ENCODE measurements at places on chromosomes 2 and 18.
A peak's percentile ranks its signal among the peaks of the same experiment; 100 is the strongest.

DNA sequence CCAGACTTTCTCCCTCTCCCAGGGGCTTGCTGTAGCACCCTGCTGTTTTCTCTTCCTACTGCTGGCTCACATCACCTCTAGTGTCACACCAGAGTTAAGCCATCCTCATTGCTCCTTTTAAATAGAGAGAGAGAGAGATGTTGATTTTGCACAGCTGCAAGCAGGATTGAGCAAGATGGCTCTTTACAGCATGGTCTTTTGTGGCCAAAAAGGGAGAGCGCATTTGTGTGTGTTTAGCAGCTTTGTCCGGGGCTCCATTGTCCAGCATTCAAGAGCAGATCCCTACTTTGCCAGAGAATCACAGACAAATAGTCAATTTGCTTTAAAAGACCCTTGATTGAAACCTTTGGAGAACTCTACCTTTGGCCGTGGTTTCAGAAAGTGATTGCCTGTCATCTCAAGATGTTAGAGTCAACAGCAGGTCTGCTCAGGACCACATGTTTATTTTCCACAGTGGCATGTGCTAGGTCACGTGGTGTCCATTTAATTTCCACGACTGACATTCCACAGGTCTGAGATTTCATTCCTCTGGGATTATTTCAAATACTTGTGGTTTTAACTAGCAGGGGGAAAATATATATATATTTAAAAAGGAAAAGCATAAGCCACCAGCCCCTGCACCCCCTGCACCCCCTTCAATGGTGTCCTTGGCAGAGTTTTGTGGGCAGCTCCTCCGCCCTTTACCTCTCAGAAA is 359.9 kb upstream of the SLC14A2 start:
- DNase-seq = no peak

GRCh38 chr2:97760480-97761049 is 47.2 kb downstream of the ZAP70 start:
- no peak for DNase-seq

DNA sequence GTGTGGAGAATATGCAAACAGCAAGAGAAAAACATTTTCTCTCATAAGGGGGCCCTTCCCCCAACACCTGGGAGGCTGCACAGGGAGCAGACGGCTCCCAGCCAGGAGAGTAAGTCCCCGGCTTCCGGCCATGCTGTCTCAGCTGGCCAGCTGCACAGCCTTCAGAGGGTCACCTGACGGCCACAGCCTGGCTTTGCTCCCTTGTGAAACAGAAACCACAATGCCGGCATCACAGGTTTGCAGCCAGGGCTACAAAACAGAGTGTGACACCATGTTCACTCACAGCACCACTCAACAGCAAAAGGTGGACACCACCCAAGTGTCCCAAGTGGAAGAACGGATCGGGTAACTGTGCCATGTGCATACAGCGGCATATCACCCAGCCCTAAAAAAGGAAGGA is 86.9 kb upstream of the GPC1 start:
- no peak for DNase-seq

DNA sequence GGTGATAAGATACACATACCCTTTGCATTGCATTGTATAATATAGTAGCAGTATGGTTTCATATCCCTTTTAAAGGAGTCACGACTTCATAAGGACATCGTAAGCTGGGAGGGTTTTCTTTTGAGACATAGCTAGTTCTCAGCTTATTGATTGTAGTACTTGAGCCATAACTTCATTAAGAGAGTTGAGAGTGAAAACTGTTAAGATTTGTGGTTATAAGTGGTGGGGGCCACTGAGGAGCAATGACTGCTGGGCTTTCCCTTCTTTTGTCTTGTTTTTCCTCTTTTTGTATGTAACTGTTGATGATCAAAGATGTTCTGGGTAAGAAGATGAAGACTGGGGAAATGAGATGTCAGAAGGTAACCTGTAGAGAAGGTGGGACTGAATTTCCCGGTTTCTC is 11.0 kb downstream of the EIF5B start:
- no peak for DNase-seq

DNA sequence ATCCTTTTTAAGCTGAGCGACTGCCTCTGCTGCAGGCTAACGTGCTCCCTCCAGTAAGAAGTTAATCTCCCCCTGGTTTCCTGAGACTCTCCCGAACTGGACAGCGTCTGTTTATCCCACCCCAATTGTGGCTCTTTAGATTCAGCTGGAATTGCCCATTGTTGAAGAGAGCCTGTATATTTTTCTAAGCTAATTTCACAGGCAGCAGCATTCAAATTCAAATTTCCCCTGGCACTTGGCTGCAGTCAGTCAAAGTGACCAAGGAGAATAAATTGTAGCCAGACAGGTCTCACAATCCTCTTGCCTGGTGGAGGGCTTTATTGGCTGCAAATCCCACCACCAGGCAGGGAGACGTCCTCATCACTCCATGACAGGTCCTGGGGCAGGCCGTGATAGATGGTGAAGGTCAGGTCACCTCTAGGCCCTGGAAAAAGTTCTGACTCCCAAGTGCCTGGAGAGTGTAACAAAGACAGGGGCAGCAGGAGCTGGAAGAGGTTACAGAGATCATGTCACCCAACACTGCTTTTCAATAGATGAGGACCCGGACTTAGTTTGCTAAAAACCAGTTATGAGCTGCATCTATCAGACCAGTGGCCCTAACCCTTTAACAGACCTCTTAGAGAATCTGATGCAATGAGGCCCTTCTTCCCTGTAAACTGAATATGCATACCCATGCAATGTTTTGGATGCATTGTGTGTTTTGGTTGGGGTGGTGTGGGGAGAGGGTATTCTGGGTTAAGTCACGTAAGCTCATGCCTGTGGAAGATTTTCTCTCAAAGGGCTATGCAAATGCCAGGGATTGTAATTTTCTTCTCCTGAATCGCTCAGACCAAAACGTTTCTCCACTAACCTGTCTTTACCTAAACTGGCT is 32.3 kb upstream of the C18orf32 start:
- no peak for DNase-seq

DNA sequence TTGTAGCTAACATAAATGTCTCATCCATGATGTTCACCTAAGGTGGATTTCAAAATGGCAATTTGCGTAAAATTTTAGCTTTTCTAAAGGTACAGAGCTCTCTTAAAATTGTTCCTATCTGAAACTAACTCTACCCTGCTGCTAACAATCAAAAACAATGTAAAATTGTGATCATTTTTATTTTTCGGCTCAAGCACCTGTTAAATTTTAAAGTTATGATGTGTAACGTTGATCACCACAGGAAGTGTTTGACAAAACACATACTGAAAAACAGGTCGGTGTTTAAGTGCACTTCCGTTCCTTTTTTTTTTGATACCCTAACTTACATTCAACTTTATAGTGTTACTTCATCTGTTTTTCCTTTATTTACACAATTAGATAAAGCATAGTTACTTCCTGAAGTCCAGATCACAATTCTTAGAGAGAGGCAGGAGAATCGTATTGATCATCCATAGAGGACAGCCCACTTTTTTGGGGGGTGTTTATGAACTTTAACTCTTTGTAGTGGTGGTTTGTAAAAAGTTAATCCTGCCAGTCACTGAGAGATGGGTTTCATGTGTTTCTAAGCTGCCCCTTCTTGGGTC is 6.0 kb upstream of the NCK2 start:
- DNase-seq = no peak

GRCh38 chr2:196066291-196067087 is 2.1 kb downstream of the DNAH7 start:
- DNase-seq = peak; percentile 25

DNA sequence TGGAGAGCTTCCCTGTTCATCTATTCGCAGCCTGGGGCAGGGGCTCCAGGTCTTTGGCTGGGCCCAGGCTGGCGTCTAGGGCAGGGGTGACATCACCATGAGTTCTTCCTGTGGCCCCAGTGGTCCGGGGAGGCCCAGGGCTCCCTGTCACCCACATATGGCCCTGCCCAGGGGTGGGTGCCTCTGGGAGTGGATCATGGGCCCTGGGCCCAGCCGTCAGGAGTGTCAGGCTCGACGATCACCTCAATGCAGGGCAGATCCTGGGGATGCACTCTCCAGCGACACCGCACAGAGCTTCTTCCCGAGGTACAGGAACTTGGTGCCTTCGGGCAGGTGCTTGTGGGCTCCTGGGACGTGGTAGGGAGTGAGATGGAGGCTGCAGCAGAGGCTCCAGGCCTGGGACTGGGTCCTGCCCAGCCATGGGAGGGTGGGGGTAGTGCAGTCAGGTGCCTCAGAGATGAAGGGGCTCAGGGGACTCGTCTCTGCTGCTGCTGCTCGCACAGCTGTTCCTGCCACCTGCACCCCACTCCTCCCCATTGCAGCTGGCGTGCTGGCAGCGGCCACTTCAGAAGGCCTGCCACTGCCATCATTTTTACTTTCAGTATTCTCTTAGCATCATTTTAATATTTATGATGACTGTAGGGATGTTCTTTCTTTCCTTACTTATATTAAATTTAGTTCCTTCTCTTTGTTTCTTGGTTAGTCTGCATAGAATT is 196.0 kb upstream of the VRK2 start:
- DNase-seq = no peak

DNA sequence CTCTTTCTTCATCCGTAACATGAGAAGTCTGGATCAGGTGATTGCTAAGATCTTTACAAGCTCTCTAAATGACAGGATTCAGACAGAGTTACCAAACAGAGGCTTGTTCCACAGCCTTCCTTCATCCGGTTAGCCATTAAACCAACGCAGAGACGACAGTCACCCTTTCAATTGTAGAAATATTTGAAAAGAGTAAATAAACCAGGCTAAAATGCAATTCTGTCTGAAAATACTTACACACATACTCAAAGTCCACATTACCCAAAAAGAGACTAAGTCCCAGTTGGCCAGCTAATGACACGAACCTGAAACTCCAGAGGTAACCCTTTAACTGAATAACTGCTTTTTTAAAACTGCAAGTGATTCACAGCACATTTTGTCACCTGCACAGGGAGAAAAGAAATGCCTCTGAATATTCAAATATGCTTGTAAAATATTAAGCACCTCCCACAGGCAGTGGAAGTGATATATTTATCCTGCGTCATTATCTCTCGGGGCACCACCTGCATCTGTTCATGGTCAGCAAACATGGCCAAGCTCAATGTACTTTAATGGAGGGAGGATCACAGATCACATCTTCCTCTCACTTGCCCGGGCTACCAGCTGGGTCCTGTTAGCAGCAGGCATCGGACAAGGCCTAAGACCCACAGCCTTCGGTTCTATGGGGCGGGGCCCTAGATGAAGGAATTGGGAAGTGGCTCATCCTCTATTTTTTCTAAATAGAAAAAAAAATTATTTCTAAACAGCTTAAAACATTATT is 38.8 kb upstream of the DNER start:
- no peak for DNase-seq

- no peak for DNase-seq
Measured at GRCh38 chr18:54806526-54806925, 21.8 kb upstream of the RAB27B start.

DNA sequence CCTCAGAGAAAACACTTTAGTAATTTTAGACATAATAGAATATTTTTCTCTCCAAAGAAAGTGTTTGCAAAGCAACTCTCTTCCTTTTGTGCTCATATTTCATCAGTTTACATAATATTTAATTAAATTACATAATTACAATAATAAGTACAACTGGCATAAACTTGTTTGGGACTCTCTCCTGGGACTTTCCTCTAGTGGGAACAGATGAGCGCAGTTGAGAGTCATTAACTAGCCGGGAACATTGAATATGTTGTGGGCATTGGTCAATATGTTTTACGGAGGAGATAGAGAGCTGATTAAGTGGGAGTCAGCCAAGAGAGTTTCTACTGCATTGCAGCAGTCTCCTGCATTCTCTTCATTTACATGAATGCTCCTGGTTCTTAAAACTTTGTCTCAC is 607.7 kb downstream of the ARHGAP15 start:
- DNase-seq = peak; percentile 73

GRCh38 chr18:74589021-74589420 is 8.6 kb upstream of the ZNF407 start:
- no peak for DNase-seq

- DNase-seq = no peak
Measured at GRCh38 chr2:60109744-60110143, 443.7 kb downstream of the BCL11A start.

DNA sequence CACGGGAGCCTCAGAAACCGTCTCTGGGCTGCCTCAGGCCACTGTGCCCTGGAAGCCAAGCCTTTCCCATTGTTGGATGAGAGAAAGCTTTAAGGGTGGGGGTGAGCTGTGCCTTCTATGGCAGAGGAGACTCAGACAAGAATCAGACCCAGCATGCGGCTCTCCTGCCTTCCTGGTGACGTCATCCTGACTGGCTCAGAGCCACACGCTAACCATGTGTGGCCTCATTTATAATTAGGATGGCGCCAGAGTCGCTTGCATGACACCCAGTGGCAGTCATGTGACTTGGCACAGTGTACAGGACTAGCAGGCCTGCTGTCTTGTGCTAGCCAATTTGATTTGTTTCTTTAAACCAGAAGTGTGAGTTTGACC is 99.1 kb downstream of the SH3BP4 start:
- DNase-seq = peak; percentile 95
